SJCRH30 (cell line): ENCODE measurements at places on chromosomes 16 and 17. TPM values are rescaled to one million over a fixed set of nuclear protein-coding genes. Genes with fewer than 3 reads are reported as not detected.

- no peaks in the 10 kb centered on the region for H3K36me3 ChIP-seq
- DNase-seq, result no peak
- H3K4me1 ChIP-seq, result peaks cover 8% of the 10 kb centered on the region
- peak overlapping the region; percentile 93 for H3K27ac ChIP-seq
Measured at GRCh38 chr17:859824-860195, 77.7 kb downstream of the MRM3 start.

The GCSH gene
- 54.7 and 56.2 TPM in 2 replicates for total RNA-seq

DNA sequence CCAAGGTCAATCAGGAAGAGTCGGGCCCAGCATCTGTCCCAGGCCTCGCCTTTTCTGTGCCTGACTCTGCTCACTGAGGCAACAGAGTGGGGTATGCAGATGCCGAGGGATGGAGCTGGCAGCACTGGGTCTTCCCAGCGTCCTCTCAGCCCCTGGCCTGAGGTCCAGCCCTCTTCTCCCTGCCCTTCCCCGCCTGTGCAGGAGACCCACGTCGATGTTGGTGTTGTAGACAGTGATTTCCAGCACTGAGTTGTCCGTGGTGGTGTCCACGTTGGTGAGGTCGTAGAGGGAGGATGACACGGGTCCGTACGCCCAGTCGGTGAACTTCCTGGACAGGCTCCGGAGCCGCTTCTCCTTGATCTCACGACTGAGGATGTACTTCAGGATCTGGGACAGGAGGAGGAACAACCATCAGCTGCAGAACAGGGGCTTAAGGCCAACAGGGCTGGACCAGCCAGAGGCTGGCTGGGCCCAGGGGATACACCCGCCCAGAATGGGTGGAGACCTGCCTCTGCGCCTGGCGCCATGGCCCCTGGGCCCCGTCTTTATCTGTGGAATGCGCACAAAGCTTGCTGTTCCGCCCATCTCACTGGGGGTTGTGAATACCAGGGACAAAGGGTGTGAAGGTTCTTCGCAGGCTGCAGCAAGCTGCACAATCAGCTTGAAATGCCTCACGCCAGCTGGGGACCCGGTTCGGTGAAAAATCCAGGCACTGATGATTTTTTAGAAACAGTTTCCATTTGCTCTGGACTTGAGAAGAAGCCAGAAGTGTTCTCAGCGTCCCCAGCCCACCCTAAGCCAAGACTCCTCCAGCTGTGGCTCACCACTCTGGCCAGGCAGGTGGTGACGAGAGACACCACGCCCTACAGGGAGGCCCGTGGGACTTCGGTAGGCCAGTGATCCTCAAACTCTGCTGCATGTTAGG is 27.5 kb downstream of the TRPV3 start:
- H3K27me3 ChIP-seq, result no peaks in the 10 kb centered on the region
- H3K36me3 ChIP-seq, result no peaks in the 10 kb centered on the region
- H3K4me1 ChIP-seq, result no peaks in the 10 kb centered on the region
- no peak overlapping the region for H3K27ac ChIP-seq
- no peak overlapping the region for H3K4me3 ChIP-seq
- no peak for DNase-seq

- H3K4me3 ChIP-seq, result no peak overlapping the region
- DNase-seq, result no peak
- no peak overlapping the region for H3K27ac ChIP-seq
- H3K4me1 ChIP-seq, result no peaks in the 10 kb centered on the region
Measured at GRCh38 chr16:53457670-53458069, 23.4 kb downstream of the RBL2 start.

DNA sequence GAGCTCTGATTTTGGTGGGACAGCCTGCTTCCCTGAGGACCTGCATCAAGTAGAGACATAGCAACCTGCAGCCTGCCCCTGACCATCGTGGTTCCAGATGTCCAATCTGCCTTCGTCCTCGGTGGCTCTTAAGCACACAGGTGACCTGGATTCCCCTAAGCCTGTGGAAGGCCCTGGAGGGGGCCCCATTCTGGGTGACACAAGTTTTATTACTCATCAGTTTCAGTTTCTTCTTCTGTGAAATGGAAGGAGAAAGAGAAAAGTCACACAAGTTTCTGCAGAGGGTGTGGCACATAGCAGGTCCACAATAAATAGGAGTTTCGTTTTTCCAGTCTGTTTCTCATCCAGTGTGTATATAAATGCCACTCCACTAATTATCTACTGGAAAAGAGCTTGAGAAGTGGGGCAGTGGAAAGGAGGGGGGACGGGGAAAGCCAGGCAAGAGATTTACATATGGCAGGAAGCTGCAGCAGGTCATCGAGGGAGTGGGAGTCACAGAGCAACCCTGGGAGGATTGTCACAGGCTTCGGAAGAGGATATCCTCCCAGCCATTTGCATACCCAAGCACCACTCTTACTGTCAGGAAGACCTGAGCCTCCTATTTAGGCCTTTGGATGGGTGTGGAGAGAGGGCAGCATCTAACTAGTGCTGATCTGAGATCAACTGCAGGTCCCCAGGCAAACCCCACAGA is 10.0 kb upstream of the NOS2 start:
- H3K4me1 ChIP-seq, result no peaks in the 10 kb centered on the region
- no peak overlapping the region for H3K27ac ChIP-seq
- H3K36me3 ChIP-seq, result no peaks in the 10 kb centered on the region
- no peak for DNase-seq

The AKAP1 gene
- 20.1 and 22.2 TPM in 2 replicates for total RNA-seq

The PLK1 gene
- total RNA-seq, result 59.3 and 62.4 TPM in 2 replicates

GRCh38 chr17:39236450-39236927 is 10.7 kb upstream of the STAC2 start:
- H3K4me1 ChIP-seq, result peaks cover 13% of the 10 kb centered on the region
- no peak overlapping the region for H3K4me3 ChIP-seq
- no peak for DNase-seq
- H3K27me3 ChIP-seq, result no peaks in the 10 kb centered on the region
- H3K27ac ChIP-seq, result no peak overlapping the region
- no peaks in the 10 kb centered on the region for H3K36me3 ChIP-seq

The TUFM gene
- 115 and 119 TPM in 2 replicates for total RNA-seq

DNA sequence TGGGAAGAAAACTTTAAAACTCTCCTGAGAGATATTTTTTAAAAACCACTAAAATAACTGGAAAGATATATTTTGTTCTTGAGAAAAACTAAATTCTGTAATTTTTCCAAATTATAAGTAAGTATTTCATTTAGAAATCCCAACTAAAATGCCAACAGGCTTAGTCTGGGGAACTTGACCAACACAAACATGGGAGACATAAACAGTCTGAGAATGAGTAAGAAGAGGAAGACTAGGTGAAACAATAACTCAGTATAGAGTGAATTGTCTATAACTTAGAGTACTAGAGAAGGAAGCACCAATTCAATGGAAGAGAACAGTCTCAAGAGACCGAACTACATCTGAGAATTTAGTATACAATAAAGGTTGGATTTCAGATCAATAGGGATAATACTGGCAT is 2.9 kb downstream of the CMTM1 start:
- no peak for DNase-seq
- peaks cover 33% of the 10 kb centered on the region for H3K36me3 ChIP-seq
- H3K27me3 ChIP-seq, result no peaks in the 10 kb centered on the region
- 0 out of 2 replicates have a peak, but pooled peaks cover 1% of the 10 kb centered on the region for H3K4me1 ChIP-seq

DNA sequence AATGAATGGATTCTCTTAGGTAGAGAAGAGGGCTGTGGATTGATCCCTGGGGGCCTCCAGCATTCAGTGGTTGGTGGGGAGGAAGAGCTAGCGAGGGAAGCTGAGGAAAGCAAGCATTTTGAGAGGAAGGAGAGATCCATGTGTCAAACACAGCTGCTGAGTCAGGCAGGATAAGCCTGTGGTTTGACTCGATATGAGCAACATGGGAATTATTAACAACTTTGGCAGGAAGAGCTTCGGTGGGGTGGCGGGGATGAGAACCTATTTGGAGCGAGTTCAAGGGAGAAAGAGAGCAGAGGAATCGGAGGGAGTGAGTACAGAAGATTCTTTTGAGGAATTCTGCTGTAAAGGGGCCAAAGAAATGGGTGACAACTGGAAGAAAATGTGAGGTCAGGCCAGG is 59.5 kb upstream of the CDC42EP4 start:
- H3K27ac ChIP-seq, result no peak overlapping the region
- no peaks in the 10 kb centered on the region for H3K27me3 ChIP-seq
- H3K4me1 ChIP-seq, result no peaks in the 10 kb centered on the region
- DNase-seq, result no peak
- no peaks in the 10 kb centered on the region for H3K36me3 ChIP-seq
- H3K4me3 ChIP-seq, result no peak overlapping the region
